H7 (cell line): ENCODE measurements at places on chromosomes 7 and 10. TPM values are rescaled to one million over a fixed set of nuclear protein-coding genes. Genes with fewer than 3 reads are reported as not detected.

The ABCB1 gene
- total RNA-seq, result not detected in 2 replicates

The ORC5 gene
- total RNA-seq, result 20.5 and 21.1 TPM in 2 replicates

The SORCS1 gene
- total RNA-seq, result 1.00 and 1.3 TPM in 2 replicates

The CPA4 gene
- not detected in 2 replicates for total RNA-seq

The CPEB3 gene
- 0.62 and 0.92 TPM in 2 replicates for total RNA-seq

The EVX1 gene
- not detected in 2 replicates for total RNA-seq

The UTF1 gene
- 8.8 and 13.4 TPM in 2 replicates for total RNA-seq

The THSD7A gene
- 0.18 and 0.69 TPM in 2 replicates for total RNA-seq

The LAMB1 gene
- total RNA-seq, result 61.0 and 77.2 TPM in 2 replicates

The BHLHA15 gene
- 0.90 and 2.8 TPM in 2 replicates for total RNA-seq

The DMBT1 gene
- 0.04 and 0.10 TPM in 2 replicates for total RNA-seq

The OR9A2 gene
- not detected in 2 replicates for total RNA-seq

The PNLIPRP2 gene
- not detected in 2 replicates for total RNA-seq

The CYP2W1 gene
- not detected in 2 replicates for total RNA-seq

The ABCC2 gene
- total RNA-seq, result 0.14 and 0.44 TPM in 2 replicates

The BMS1 gene
- 18.5 and 26.1 TPM in 2 replicates for total RNA-seq

The C10orf62 gene
- total RNA-seq, result not detected in 2 replicates

The SH2D4B gene
- not detected in 2 replicates for total RNA-seq

The GDF2 gene
- total RNA-seq, result not detected in 2 replicates

The JAKMIP3 gene
- total RNA-seq, result 0.42 and 0.63 TPM in 2 replicates

The UROS gene
- 35.6 and 45.3 TPM in 2 replicates for total RNA-seq

The TCAF2 gene
- 0.07 and 0.10 TPM in 2 replicates for total RNA-seq

The MMRN2 gene
- total RNA-seq, result 1.7 and 2.7 TPM in 2 replicates

The SPDYE2 gene
- not detected in 2 replicates for total RNA-seq

The SPDYE16 gene
- total RNA-seq, result not detected in 2 replicates

The EBF3 gene
- total RNA-seq, result 0.76 and 1.4 TPM in 2 replicates
